ENCODE measurements at places on chromosomes 3 and 15. TPM values are rescaled to one million over a fixed set of nuclear protein-coding genes. Genes with fewer than 3 reads are reported as not detected.

- no peak for DNase-seq
Measured at GRCh38 chr15:82970078-82970686, 15.8 kb upstream of the RAMAC start.

- DNase-seq, result no peak
Measured at GRCh38 chr3:141266797-141267555, 35.4 kb downstream of the PXYLP1 start.

- no peak for DNase-seq
Measured at GRCh38 chr15:52788099-52788986, 1.8 kb downstream of the ONECUT1 start.

GRCh38 chr3:66816090-66816761 lies 181.9 kb upstream of the KBTBD8 start:
- DNase-seq, result no peak

DNA sequence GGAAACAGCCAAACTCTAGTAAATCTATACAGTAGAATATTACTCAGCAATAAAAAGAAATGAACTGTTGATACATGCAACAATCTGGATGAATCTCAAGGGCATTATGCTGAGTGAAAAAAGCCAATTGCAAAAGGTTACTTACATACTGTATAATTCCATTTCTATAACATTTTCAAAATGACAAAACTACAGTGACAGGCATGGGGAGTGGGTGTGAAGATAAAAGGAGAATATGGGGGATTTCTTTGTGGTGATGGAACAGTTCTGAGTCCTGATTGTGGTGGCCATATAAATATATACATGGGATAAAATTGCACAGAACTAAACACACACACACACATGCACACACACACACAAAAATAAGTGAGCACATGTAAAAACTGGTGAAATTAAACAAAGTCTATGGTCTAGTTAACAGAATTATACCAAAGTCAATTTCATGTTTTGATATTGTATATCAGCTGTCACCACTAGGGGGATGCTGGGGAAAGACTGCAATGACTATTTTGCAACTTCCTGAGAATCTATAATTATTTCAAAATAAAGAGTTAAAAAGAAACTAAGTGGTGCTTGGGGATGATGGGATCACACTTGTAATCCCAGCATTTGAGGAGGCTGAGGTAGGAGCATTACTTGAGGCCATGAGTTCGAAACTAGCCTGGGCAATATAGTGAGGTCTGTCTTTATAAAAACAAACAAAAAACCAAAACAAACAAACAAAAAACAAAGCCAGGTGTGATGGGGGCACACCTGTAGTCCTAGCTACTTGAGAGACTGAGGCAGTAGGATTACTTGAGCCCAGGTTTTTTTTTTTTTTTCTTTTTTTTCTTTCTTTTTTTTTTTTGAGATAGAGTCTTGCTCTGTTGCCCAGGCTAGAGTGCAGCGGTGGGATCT lies 66.0 kb downstream of the SPTSSB start:
- no peak for DNase-seq

DNA sequence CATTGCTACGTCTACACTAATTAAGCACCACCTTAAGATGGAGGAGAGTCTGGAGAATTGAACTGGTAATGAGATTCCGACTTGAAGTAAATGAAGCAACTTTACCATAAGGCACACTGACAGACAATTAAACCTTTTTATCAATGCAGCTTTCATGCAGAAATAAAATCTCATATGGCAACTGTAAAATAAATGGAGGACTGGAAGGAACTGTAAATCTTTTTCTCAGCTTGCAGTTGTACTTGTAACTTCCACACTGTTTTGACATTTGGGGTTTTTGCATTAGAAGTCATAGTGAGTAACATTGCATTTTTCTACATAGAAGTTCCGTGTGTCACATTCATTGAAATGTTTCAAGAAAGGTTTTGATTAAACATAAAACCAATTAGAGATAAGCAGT lies 705.3 kb downstream of the NLGN1 start:
- no peak for DNase-seq

Gene CHRD
- total RNA-seq, result not detected

DNA sequence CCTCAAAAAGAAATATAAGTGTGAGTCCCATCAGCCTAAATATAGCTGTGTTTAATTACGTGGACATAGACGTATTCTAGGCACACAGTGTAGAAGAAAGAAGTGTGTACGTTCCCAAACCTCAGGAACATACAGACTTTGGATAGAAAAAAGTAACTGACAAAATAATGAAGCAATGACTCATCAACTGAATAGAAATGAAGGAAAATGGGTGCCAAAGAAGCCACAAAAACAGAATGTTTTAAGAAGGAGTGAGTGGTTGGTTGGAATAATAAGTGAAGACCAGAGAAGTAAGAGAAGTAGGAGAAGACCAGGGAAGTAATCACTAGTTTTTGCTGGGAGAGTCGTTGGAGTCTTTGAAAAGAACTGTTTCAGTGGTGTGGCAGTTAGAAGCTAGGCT lies 518.1 kb downstream of the ROBO1 start:
- no peak for DNase-seq
